ENCODE measurements at places on chromosomes 6 and 20. TPM values are rescaled to one million over a fixed set of nuclear protein-coding genes. Genes with fewer than 3 reads are reported as not detected.

SNRPB2 gene
- 71.3 TPM for total RNA-seq

GRCh38 chr20:49486064-49486463, 3.6 kb upstream of the KCNB1 start:
- no peak for DNase-seq

PNPLA1 gene
- total RNA-seq, result not detected

DNA sequence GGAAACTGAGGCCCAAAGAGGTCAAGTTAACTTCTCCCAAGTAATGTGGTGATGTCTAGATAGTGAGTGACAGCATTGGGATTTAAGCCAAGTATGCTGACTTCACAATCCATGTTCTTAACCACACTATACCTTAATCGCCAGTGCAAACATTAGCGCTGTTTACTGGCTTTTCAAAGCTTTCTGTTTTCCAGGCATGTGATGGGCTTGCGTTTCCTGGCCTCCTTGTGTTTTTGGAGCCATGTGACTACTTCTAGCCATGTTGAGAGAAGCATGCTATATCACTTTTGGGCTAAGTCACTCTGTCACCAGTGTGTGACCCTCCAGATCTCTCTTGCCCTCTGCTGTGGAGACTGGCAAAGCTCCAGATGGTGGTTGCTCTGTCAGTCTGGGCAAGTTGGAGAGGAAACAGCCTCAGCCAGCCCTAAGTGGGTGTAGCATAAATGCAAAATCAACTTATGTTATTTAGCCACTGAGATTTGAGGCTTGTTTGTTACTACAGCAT, 76.9 kb downstream of the ANKRD6 start:
- no peak for DNase-seq

DNA sequence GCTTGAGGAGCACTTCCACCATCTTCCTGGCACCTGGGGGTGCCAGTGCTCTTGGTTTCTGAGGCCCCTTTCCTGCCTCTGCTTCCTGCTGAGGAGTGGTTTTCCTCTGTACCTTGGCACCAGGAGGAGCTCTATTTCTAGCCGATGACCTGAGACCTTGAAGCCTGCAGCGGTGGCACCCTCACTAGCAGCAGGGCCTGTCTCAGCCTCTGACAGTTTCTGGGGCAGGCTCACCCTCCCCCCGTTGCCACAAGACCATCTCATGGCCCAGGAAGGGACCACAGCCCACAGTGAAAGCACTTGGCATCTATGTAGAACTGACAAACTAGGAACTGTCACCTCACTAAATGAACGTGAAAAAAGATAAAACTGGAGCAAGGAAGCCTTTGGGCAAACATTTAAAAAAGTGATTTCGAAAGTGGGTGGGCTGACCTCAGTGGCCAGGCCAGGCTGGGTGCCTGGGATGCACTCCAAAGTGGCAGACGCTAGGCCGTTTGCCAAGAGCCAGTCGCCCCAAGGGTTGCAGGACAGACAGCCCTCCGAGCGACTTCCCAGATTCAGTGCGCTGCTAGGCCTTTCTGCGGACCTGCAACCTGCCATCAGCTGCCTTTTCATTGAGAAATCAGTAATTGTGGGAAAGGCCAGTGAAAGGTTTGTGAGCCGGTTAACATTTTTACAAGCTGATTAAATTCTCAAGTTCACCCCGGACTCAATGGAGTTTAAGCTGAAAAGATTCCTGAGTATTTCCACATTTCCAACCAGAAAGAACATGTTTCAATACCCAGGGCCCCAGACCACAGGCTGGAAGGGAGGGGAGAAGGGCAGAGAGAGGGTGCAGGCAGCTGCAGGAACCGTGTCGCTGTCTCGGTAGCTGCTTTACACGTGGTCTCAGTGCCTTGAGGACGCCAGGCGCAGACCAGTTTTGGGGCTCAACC, 303.7 kb downstream of the ESR1 start:
- no peak for DNase-seq

DNA sequence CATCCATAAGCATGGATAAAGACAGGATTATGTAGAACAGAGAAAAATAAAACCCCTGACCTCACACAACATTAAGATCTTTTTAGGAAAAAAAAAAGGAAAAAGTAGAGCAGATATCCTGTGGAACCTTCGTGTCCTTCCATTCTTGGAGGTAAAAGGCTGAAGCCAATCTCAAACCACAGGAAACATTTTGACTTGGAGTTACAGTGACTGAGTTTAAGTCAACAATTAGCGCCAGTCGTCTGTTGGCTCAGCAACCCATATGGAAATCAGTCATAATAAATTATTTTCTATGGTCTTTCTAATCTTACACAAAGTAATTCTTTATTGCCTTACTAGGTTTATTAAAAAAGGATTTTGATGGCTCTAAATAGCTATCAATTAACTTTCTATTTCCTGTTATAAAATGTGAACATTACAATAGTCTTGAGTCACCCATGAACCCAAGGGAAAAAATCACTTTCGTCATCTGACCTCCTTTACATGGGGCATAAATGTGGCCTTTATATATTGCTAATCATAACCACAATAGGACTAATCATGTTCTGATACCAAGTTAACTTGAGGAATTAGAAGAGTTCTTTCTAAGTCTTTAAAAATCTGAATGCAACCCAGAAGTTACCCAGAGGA, 592.9 kb downstream of the TFAP2B start:
- no peak for DNase-seq

- no peak for DNase-seq
Observed at GRCh38 chr6:137416376-137417109, 77.7 kb downstream of the OLIG3 start.

PLEKHG1 gene
- 7.3 TPM for total RNA-seq

- no peak for DNase-seq
Observed at GRCh38 chr6:20939161-20939775, 405.0 kb downstream of the CDKAL1 start.

GRCh38 chr6:82750556-82750955, 315.1 kb downstream of the UBE3D start:
- no peak for DNase-seq

DNA sequence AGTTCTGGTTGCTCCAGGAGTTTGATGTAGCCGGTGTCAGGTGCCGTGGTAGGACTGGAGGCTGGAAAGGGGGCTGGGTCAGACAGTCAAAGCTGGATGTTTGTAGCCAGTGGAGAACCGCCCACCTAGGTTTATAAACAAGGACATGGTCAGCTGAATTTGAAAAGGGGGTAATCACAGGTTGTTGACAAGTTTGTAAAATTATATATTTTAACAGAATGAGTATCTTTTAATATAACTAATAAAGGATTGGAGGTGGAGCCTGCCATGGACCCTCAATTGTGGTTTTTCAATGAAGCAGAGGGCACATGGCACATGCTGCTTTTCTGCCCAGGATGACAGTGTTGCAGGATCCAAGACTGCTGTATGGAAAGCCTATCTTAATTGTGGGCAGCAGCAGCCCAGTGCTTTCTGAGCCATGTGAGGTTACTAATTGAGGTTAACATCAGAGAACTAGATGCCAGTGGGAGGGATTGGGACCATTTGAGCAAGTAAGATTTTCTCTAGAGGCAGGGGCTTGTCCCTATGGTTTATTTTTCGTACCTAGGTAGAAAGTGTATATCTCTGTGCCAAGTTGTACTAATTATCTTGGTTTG, 9.7 kb downstream of the HECA start:
- DNase-seq, result no peak

DNA sequence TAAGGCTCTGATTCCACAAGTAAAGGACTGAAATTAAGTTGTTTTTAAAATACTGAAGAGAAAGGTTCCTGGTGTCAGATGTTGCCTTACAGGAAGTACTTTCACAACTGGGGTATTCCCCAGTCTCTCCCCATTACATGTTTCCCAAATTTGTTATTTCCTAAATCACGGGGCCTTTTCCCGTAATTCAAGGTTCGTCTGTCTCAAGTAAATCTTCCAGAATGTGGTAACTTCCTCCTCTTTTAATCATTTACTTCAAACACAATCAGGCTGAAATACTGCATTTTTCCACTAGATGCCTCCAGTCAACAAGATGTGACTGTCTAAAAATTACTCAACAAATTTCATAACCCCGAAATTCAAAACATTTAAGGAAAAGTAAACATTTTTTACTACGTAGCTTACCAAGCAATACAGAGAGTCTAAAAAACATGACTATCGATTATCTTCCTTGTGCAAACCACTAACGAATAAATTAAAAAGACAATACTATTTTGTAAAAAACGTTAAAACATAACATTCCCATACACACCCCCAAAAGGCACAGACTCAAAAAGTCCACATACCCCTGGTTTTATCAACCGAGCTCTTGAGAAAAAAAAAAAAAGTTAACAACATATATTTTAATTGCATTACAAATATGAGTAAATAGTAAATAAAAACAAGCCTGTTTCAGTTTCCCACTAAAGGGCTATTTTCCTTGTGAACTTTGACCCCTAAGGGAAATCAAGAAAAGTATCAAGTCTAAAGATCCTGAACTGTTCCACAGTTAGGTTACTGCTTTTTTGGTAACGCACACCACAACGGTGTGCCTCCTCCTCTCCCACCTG, 1.7 kb downstream of the SOD2 start:
- DNase-seq, result no peak

GRCh38 chr6:6686748-6687601, 98.5 kb downstream of the LY86 start:
- DNase-seq, result no peak

GRCh38 chr20:49276961-49277785, 684 bp downstream of the ZNFX1 start:
- DNase-seq, result no peak

MED20 gene
- total RNA-seq, result 15.9 TPM

MAS1 gene
- total RNA-seq, result not detected

GRCh38 chr20:57513199-57513598, 11.7 kb downstream of the CTCFL start:
- DNase-seq, result no peak

GRCh38 chr6:25418454-25419052, 139.4 kb downstream of the CARMIL1 start:
- DNase-seq, result no peak

GRCh38 chr20:51801122-51801822, 1.0 kb downstream of the SALL4 start:
- no peak for DNase-seq

SNAP91 gene
- total RNA-seq, result 106 TPM

PLN gene
- total RNA-seq, result 0.47 TPM

GRCh38 chr6:159094444-159095252, 49.9 kb upstream of the TAGAP start:
- DNase-seq, result no peak

RBBP8NL gene
- not detected for total RNA-seq

MEI4 gene
- total RNA-seq, result 0.47 TPM

GPR63 gene
- 27.9 TPM for total RNA-seq

GRCh38 chr6:166760288-166760687, 133.2 kb upstream of the RPS6KA2 start:
- no peak for DNase-seq

EYS gene
- total RNA-seq, result 0.78 TPM

USP49 gene
- total RNA-seq, result 12.5 TPM

GRCh38 chr6:100304575-100304974, 160.1 kb downstream of the SIM1 start:
- DNase-seq, result no peak

DNA sequence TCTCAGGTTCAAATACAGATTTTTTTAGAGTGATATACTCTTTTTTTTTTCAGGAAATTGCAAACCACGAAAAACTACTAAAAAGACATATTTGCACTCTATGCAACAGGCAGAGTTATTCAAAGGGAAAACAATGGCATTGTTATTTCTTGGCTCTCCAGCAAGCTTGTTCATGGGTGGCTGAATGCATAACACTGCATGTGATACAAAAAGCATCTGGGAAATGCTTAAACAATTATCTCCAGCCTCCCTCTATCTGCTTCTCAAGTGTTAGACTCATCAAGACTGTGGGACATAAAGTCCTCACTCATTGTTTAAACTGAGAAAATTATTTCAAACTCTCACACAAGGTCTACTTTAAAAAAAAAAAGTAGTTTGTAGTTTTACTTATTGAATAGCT, 7.3 kb upstream of the COL12A1 start:
- no peak for DNase-seq

CRIP3 gene
- 3.9 TPM for total RNA-seq

DNA sequence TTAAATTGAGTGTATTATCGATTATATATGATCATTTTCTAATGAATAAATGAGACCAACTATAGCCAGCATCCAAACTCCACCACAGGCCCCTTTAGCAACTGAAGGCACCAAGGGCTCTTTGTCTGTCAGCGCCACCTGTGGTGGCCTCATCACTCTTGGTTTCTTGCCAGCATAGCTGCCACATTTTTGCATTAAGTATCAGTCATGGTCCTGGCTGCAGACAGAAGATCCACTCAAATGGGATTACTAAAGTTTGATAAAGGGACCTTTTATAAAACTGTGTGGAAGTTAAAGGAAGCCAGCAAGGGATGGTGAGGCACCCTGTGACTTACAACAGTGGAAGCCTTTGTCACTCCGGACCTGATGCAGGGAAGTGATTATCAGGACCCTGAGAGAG, 162.9 kb downstream of the C6orf118 start:
- DNase-seq, result peak; percentile 2

DEFB124 gene
- total RNA-seq, result not detected

ZC2HC1B gene
- total RNA-seq, result 0.31 TPM

DNA sequence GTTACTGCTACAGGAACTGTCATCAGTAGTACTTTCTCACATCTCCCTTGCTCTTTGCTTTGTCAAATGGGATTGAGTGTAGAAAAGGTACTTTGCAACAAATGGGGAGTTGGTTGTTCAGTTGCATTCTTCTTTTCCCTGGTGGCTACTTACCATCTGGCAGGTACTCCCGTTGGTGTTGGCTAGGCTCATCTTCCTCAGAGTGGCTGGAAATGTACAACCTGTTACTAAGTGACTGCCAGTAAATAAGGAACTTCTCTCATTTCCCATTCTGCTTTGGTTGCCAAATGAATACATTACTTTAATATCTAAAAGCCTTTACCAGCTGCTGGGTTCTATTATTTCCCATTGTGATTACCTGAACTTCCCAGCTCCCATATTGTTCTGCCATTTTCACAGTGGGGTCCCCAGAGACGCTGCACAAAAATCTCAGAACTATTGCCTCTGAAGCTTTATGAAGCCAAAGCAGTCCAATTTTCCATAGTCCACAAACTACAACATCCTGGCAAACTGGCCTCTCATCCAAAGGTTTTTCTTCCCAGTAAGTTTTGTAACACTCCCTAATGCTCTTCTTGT, 229.7 kb upstream of the HTR1E start:
- no peak for DNase-seq

CPNE5 gene
- total RNA-seq, result 4.8 TPM

- no peak for DNase-seq
Observed at GRCh38 chr20:44650771-44651433, 597 bp downstream of the ADA start.

- DNase-seq, result no peak
Observed at GRCh38 chr6:165847407-165848085, 184.5 kb upstream of the PDE10A start.

DNA sequence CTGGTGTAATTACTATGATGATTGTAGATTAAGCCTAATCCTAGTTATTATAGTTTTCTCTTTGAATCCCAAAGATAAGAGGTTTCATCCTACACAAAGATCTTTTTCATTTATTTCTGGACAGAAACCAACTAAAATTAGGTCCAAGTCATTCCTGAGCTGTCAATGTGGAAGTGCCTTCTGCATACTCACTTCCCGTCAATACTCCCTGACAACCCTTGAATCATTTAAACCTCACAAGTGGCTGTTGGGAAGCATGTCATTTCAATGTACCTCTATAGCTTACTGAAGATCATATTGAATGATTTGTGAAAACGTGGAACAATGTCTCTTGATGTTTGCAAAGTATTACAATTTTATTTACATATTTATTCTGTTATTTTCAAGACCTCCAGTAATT, 274.1 kb downstream of the HACE1 start:
- no peak for DNase-seq

SULF2 gene
- 9.4 TPM for total RNA-seq

- DNase-seq, result no peak
Observed at GRCh38 chr6:125939791-125940190, 16.8 kb upstream of the HINT3 start.
